ENCODE measurements at places on chromosomes 11 and 22.

DNA sequence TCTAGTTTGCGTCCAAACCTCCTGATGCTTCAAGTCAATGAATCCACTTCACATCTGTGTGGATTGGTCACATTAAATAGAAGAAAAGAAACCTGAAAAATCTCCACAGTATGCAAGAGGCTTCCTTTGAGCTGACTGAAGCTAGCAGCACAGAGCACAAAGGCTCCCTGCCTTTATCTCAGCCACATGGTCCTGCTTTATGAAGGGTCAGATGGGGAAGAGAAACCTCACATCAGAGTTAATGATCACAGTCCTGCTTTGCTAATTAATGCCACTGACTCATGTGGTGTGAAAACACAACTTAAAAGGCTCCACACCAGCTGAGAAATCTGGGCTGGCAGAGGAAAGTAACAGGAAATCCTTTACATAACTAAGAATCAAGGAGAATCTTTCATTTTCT, 1291.0 kb downstream of the LRRC4C start:
- no peaks in the 10 kb centered on the region for H3K27me3 ChIP-seq
- H3K36me3 ChIP-seq, result no peaks in the 10 kb centered on the region
- no peak for DNase-seq
- no peak overlapping the region for H3K4me3 ChIP-seq
- no peak overlapping the region for H3K27ac ChIP-seq

DNA sequence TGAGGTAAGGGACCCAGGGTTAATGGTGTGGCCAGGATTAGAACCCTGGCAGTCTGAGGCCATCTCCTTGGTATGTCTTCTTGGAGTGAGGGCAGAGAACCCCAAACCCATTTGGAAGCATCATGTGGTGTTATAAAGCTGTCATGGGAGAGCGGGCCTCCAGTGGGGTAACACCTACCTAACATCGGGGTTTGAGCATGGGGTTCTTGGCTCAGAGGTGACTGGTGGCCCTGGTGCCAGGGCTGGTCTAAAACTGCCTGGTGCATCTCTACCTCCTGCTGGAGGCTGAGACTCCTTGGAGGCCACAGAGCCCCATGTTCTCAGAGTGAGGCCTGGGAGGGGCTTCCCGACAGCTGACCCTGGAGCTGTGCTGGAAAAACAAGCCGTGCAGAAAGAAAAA, 4.5 kb downstream of the PRDM11 start:
- H3K27ac ChIP-seq, result no peak overlapping the region
- H3K36me3 ChIP-seq, result no peaks in the 10 kb centered on the region
- no peak overlapping the region for H3K4me3 ChIP-seq

GRCh38 chr22:36213586-36213985, 12.0 kb upstream of the APOL4 start:
- no peak overlapping the region for H3K4me3 ChIP-seq
- no peak overlapping the region for H3K27ac ChIP-seq
- peaks cover 46% of the 10 kb centered on the region for H3K27me3 ChIP-seq
- no peaks in the 10 kb centered on the region for H3K4me1 ChIP-seq

DNA sequence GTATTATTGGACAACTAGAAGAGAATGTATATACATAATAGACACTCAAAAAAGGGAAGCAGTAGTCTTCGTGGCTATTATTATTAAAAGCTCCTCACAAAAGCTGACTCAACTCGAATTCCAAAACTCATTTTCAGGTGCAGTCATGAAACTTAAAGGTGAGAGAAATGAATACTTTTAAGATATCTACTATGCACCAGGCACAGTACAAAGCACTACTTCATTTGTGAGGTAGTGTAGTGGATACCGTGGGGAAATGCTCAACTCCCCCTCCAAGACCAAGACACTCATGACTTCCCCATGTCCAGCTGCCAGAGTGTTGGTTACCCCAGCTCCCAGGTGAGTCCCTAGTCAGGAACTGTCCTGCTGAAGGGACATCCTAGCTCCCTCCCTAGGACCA, 2.1 kb downstream of the SYN3 start:
- H3K4me3 ChIP-seq, result no peak overlapping the region
- H3K36me3 ChIP-seq, result no peaks in the 10 kb centered on the region
- no peaks in the 10 kb centered on the region for H3K4me1 ChIP-seq
- no peak for DNase-seq
- H3K27ac ChIP-seq, result no peak overlapping the region
